ENCODE measurements at places on chromosomes 7 and 10.
A peak's percentile ranks its signal among the peaks of the same experiment; 100 is the strongest.

GRCh38 chr7:29605671-29606070 is 42.0 kb downstream of the PRR15 start:
- DNase-seq = no peak

DNA sequence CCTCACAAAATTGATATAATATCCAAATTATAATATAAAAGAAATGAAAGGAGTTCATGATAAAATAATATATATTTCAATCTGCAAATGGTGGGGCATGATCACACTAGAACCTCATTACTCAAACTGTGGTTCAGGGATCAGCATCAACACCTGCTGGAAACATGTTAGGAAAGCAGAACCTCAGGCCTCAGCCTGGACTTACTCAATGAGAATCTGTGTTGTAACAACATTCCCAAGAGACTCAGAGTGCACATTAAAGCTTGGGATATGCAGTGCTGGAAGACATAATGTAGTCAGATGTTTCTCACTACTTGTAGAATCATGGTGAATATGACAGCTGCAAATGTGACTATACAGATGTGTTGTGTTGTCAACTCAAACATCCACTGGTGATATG is 81.7 kb upstream of the ITPRID1 start:
- no peak for DNase-seq

DNA sequence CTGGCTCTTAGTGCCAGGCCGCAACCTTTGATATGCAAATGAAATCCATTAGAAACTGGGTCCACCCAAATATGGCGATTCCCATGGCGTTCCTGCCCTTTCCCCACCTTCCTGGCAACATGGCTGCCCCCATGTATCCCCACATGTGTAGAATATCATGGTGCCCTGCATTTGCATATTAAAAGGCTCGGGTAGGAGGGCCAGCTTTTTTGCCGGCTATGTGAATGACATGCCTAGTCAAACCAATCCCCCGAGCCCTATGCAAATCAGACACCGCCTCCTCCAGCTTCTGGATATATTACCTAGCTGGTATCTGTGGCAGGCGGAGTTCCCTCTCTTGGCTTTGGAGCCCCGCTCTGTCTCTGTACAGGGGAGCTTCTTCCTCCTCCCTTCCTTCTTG is 18.3 kb downstream of the MMS19 start:
- no peak for DNase-seq

DNA sequence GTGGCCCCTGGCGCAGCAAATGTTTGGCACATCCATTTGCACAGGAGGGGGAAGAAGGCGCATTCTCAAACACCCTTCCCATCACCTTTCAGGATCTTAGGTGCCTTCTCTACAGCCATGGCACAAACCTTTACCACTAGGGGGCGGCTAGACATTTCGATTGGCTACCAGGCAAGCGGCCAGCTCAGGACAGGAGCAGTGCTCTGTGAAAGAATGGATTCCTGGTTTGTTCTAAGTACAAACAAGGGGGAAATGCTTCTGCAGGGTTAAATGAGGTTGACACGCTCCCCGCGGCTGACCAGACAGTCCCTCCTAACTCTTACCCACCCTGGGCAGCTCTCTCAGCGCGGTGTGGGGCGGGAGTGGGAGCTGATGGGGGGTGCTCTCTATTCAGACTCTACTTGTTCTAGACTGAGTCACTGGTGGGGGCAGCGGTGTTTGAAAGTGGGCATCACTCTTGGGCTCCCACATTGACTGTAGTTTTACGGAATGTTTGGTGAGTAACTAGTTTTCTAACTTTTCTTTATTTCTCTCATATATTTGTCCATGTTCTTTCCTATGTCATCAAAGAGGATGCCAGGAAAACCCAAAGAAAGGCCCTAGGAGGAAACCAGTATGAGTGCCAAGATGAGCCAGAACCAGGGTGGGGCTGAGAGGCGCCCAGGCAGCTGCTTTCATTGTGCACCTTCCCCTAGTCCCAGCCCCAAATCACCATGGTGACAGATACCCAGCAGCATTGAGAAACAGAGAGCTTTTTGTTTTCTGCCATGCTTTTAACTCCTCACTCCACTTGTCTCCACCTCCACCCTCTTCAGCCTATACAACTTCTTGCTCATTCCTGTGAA is 61.4 kb upstream of the GPR158 start:
- DNase-seq = peak; percentile 48

GRCh38 chr10:11403116-11403515 is 208.3 kb downstream of the USP6NL start:
- DNase-seq = no peak

- no peak for DNase-seq
Measured at GRCh38 chr7:80921130-80921529, 2.3 kb upstream of the SEMA3C start.

- DNase-seq = no peak
Measured at GRCh38 chr10:75083972-75084833, 27.3 kb upstream of the SAMD8 start.

GRCh38 chr7:36600869-36601530 is 123.3 kb downstream of the AOAH start:
- DNase-seq = peak; percentile 51

- peak; percentile 51 for DNase-seq
Measured at GRCh38 chr10:30784897-30785605, 155.5 kb upstream of the LYZL2 start.

DNA sequence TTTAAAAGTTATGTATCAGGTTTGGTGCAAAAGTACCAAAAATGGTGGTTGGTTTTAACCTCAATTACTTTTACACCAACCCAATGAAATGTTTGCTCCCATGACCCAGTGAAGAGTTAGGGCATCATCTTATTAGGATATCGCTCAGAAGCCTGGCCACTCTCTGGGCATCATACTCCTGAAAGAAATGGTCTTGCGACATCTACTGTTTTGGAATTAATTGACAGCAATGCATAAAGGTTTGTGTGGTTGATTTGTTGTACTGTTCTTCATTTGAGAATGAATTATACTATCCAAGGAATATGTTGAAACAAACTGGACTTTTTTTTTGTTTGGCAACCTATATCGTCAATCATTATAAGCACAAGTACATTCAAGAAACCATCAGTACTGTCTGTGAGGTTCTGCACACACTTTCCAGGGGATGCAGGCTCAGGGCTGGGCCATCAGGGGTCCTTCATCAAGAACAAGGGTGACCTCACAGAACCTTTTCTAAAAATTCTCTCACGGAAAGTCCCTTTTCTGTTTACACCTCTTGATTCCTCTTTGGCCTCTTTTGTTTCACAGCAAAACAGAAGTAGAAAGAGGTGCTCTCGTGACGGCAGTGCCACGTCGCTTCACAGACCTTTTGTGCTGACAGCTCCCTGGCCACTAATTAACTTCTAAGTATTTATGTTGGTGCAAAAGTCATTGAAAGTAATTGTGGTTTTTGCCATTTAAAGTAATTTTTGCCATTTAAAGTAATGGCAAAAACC is 117.2 kb upstream of the KLF6 start:
- DNase-seq = peak; percentile 56

DNA sequence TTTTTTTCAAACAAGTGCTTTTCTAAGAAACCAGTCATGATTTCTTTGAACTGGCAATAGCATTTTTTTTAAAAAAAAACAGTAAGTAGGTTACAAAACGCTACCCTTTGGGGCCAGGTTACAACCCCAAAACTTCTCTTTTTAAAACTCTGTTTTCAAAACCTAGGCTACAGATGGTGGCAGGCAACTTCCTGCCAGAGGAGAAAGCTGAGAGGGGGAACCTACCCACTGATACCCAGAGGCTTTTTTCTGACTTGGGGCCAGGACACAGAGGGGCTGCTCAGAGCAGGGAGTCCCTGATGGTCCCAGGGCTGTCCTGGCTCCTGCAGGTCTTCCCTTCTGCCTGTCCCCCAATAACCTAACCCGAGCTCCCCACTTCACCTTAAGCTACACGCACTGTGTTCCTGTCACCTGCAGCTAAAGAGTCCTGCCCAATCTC is 6.9 kb downstream of the STN1 start:
- peak; percentile 16 for DNase-seq

- DNase-seq = no peak
Measured at GRCh38 chr7:111762799-111763198, 200.5 kb upstream of the IMMP2L start.

- DNase-seq = no peak
Measured at GRCh38 chr7:135035252-135035651, 48.9 kb downstream of the AGBL3 start.

- DNase-seq = no peak
Measured at GRCh38 chr7:81430150-81430549, 339.7 kb downstream of the HGF start.

- no peak for DNase-seq
Measured at GRCh38 chr7:90469554-90469953, at the start of gene PTTG1IP2. TSS of gene PTTG1IP2 (plus strand) at chr7:90469639. CDS start at chr7:90469787, 148 bp downstream.

GRCh38 chr7:17374654-17375053 is 76.2 kb downstream of the AHR start:
- no peak for DNase-seq

DNA sequence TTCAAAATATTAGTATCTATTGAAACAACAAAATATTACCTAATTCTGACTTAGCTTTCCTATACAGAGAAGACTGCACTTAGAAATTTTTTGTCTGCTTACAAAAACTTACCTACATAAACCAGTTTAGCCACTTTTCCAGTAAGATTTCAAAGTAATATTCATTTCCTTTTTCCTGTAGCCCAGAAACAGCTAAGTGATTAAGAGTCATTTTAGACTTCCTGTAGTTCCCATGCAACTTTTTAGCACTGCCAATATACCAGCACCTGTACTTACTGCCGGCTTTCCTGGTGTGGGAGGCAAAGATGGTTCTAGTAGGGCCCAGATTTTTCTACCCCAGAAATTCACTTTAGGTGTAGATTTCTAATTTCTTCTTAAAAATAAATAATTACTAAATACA is 21.8 kb downstream of the NT5C2 start:
- DNase-seq = no peak

- DNase-seq = no peak
Measured at GRCh38 chr7:125563557-125563956, 633.9 kb upstream of the POT1 start.

GRCh38 chr7:96676919-96677318 is 32.7 kb downstream of the SEM1 start:
- DNase-seq = no peak

DNA sequence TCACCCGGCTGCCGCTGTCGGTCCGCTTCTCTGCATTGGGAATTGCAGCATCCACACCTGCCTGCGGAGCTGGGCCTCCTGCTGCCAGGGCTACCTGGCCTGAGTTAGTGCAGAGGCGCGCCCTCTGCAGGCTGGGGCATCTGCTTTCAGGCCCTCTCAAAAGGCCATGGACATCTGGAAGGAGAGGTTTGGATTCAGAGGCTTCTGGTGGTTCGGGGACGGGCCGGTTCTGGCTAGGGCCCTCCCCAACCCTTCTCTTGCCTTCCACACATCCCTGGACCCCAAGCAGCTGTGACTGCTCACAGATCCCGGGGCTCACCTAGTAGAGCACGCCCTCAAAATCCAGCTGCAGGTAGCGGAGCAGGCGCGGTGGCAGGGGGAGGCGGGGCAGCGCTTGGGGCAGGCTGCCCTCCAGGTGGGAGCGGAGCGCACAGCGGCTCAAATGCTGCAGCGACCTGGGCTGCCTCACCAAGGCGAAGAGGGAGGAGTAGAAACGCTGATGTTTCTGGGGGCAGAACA is 8.4 kb upstream of the GBX1 start:
- DNase-seq = no peak

- DNase-seq = no peak
Measured at GRCh38 chr7:132045481-132045980, 489.1 kb upstream of the PODXL start.

DNA sequence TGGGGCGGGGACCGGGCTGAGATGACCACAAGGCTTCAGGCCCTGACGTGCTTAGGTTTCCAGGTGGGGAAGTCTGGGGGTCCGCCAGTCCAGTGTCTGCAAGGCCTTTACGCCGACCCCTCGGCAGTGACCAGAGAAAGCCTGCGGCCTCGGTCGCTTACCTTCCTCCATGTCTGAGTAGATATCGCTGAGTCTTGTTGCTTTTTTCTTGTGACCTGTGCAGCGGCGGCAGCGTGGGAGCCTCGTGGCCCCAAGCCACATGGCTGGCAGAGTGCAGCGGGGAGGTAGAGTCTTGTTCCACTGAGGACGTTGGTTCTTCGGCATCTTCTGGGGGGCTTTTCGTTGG is 329 bp downstream of the NOLC1 start:
- DNase-seq = peak; percentile 29

DNA sequence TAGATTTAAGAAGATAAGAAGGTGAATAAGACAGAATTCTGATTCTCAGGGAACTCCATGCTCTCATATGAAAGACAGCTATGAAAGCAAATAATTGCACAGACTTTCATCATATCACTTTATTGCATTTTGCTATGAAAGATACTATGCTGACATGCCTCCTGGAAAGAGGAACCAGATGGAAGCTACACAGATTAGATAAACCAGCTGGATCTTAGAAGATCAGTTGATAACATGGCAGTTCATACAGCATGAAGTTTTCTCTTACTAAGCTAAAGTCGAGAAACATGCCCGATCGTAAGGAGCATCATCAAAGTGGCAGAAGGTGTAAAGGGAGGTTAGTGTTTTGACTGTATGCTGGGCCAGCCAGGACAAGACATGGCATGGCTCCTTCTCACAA is 112.5 kb upstream of the DPP6 start:
- DNase-seq = no peak

All from inflammatory macrophage treated with lipopolysaccharide for 4 hours (primary cell).